ENCODE measurements at places on chromosomes 13 and 19.
A peak's percentile ranks its signal among the peaks of the same experiment; 100 is the strongest.

DNA sequence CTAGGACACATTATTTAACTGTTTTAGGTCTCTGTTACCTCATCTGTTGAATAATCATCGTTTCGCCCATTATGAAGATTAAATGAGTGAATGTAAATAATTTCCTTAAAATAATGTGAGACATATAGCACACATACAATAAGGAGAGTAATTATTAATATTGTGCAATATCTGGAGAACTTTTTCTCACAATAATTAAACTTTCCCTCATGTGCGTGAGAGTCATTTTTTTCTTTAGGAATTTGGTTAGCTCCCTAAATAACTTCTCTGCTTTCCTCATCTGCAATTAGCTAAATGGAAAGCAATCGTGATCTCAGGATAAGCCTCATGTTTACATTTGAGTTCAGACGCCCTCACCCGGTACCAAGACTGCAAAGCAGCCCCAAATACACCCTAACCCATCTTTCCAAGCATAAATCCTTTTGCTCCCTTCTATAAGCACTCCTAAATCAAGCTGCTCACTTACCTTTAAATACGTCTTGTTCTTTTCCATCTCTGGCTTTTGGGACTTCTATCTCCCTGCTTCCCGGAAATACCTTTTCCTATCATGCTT is 78.8 kb downstream of the MZT1 start:
- DNase-seq: no peak

GRCh38 chr13:48808683-48809082 is 155.0 kb downstream of the CYSLTR2 start:
- no peak for DNase-seq

DNA sequence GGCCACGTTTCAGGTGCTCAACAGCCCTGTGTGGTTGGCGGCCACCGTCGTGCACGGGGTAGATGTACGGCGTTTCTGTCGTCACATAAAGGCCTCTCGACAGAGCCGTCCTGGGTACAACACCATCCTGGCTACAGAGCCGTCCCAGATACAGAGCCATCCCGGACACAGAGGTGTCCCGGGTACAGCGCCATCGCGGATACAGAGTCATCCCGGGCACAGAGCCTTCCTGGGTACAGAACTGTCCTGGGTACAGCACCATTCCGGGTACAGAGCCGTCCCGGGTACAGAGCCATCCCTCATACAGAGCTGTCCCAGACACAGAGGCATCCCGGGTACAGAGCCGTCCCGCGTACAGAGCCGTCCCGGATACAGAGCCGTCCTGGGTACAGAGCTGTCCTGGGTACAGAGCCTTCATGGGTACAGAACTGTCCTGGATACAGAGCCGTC is 222.7 kb upstream of the SOX1 start:
- no peak for DNase-seq

DNA sequence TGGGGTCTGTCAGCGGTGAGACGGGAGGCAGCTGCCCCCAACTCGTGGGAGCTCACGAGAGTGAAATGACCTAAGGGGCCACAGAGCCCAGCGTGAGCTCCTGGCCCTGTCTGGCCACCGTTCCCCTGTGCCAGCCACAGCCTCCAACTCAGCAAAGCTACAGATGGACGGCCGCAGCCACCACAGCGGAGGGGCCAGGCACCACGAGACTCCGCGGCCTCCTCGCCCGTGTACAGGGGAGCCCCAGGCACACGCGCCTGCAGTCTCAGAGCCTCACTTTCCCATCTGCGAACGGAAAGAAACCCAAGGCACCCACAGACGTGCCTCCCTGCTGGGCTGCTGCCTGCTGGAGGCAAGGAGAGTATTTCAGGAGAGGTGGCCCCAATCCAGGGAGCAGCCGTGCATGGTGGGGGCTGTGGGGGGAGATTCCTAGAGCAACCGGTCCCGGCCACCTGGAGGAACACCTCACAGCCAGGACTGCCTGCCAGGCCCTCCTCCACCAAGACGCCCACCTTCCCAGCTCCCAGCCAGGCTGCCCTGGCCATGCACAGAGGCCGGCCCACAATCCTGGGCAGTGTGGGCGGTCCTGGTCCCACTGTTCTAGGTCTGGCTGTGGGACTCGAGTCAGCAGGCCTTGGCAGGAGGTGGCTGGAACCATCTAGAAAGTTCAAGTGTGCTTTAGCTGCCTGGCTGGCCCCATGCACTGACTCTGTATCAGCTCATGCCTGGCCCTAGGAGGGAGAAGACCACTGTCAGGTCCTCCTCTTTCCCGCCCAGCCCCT is 1.9 kb downstream of the MKNK2 start:
- DNase-seq: no peak

GRCh38 chr19:55305491-55305890 is 19.6 kb downstream of the TMEM150B start:
- peak; percentile 40 for DNase-seq

DNA sequence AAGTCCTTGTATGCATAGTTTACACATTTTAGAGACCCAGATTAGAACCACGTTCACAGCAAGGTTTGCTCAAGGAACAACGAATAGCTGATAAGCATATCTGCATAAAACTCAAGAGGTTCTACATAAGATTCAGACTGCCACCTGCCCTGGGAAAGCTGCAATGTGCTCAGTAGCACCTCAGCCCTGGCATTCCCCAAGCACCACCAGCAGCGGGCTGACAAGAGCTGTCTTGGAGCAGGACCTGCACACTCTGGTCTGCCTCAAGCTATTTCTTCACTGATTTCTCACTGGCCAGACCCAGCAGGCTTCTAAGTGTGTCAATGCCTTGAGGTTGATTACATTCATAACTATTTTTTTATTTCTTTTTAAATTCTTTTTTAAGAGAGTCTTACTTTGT is 65.8 kb upstream of the UQCRFS1 start:
- DNase-seq: peak; percentile 23

DNA sequence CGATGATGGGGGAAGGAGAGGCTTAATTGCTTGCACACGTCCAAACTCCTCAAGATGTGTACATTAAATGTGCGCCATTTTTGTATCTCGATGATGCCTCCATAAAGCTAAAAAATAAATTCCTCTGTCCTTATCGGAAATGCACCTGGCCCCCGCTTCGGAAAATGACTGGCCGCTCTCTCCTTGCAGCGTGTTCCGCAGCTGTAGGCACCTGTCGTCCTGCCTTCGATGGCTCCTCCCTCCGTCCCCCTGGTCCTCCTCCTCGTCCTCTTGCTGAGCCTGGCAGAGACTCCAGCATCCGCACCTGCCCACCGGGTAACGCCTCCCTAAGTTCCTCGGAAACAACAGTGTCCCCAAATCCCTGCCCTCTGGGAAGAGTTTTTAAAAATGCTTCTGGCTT is 1.1 kb downstream of the GALP start:
- peak; percentile 14 for DNase-seq

DNA sequence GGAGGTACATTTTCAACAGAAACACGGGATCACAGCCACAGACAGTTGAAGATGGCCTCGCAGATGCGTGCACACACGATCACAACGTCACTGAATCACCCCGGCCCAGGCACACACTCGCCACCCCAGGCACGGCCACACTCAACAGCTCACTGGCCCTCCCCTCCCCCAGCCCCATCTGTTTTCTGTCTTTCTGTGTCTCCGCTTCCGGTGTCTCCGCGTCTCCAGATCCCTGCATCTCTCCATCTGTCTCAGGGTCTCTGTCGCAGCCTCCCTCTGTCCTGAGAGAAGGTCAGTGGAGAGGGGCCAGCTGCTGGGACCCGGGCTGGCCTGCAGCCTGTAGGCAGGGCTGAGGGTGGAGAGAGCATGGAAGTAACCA is 3.8 kb upstream of the ATP1A3 start:
- DNase-seq: no peak

- DNase-seq: no peak
Observed at GRCh38 chr19:1125601-1126467, 22.0 kb downstream of the GPX4 start.

Measured in NCI-H1436 (cell line).